ENCODE measurements at places on chromosomes 7 and 10.

DNA sequence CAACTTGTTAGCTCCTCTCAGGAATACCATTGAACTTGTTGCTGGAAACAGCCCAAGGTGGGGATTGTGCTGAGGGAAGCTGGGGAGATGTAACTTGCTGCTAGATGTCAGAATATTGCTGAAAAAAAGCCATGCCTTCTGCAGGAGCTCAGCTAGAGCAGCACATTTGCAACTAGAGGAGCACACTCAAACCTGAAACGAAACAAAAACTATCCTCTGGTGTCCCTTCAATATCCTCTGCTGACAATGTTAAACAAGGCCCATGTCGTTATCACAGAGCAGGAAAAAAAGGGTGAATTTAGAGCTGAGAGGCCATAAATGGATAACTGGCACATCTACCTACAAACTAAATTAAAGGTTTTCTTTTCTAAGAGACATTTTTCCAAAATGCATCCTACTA lies 53.7 kb upstream of the MACC1 start:
- no peak for DNase-seq

DNA sequence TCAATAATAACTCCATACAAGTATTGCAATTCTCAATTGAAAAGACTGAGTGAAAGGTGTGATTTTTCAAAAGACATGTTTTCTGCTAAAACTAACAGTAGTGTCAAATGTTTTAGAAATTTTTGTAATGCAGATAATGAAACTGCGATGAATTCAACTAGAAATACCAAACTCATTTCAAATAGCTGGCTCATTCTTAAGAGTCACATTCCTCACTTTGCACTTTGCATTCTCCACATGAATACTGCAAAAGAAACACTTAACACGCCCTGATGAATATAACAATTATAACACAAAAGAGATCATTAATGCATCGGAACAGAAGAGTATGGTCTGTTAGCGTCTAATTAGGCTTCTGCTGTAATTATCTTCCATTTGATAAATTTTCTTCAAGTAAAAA lies 15.5 kb upstream of the TSPAN12 start:
- DNase-seq, result no peak

- DNase-seq, result no peak
These were observed 50.5 kb downstream of the FZD1 start for GRCh38 chr7:91314591-91315323.

DNA sequence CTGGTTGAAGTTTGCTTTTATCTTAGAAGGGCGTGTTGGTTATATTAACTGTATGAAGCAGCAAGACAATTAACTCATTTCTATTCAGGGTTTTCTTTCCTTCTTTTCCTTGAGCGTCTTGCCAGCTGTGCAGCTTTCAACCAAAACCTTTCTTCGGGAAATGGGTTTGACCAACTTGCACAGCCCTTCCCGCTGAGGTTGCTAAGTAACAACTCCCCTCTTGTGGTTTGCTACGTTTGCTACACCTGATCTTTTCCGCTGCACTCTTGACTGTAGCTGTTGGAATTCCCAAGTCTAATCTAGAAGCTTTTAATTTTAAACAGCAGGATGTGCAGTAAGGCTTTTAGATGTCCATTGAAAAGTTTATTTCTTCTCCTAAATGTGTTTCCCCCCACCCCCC lies 116.9 kb downstream of the CDCA7L start:
- no peak for DNase-seq

GRCh38 chr7:20157456-20157855 lies 59.7 kb downstream of the MACC1 start:
- no peak for DNase-seq

GRCh38 chr10:106900016-106900652 lies 264.4 kb downstream of the SORCS1 start:
- no peak for DNase-seq

- no peak for DNase-seq
These were observed 177.0 kb downstream of the GNAT3 start for GRCh38 chr7:80334908-80335307.

- no peak for DNase-seq
These were observed 26.3 kb upstream of the CCDC7 start for GRCh38 chr10:32419615-32420014.

- DNase-seq, result no peak
These were observed at the start of gene DENND2A for GRCh38 chr7:140640727-140641523. DENND2A (minus strand) TSS chr7:140640813; CDS start chr7:140602397, 38,416 bp downstream.

DNA sequence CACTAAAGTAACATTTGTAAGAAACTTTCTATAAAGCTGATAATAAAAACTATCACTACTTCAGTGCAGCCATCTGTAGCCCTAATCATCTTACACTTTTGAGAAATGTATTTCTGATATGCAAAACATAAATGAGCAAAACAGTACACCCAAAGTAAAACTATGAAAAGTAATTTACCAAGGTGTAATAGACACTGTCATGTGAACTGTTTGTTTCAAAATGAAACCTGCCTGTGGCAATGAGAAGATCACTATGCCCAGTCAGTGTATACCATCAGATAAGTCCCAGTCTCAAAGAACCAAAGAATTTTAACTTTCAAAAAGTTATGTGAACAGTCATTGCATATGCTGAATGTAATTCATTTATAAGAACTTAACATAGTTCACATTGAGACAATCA lies 398.1 kb downstream of the CDC14C start:
- DNase-seq, result no peak

- no peak for DNase-seq
These were observed 16.6 kb downstream of the MINDY3 start for GRCh38 chr10:15843695-15844094.

- DNase-seq, result no peak
These were observed 65.0 kb upstream of the TES start for GRCh38 chr7:116145245-116145852.

DNA sequence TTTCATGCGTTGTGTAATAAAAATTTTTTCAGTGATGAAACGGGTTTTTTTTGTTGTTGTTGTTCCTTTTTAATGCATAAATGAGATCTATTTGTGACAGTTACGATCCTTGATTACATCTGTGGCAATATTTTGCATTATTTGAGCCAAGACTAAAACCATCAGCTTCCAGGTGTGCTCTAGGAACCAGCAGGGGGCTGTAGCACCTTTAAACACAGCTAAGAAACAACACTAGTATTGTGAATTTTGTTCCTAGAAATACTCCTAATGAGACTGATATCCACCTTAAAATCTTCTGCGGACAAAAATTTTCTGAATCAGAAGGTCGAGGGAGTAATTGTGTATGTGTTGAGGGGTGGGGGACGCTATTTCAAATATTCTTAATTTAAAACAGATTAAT lies 52.6 kb downstream of the FGFBP3 start:
- DNase-seq, result no peak

- DNase-seq, result no peak
These were observed 122.3 kb downstream of the SPDYE5 start for GRCh38 chr7:75614401-75614800.

DNA sequence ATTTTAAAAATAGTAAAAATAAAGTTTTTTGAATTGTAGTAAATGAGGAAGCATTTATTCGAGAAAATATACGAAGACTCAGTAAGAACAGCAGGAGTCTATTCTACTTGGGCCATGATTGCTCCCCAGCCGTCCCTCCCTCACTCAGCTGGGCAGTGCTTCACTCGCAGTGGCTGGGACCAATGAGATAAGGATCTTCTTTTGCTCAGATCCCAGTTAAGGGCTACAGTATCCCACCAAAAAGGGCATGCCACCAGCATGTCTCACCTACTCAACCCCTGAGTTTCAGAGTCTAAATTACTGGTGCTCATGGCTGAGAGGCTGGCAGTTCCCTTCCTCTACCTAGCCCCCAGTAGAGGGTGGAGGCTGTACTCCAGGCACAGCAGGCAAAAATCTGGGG lies 455.7 kb upstream of the PFKP start:
- no peak for DNase-seq

DNA sequence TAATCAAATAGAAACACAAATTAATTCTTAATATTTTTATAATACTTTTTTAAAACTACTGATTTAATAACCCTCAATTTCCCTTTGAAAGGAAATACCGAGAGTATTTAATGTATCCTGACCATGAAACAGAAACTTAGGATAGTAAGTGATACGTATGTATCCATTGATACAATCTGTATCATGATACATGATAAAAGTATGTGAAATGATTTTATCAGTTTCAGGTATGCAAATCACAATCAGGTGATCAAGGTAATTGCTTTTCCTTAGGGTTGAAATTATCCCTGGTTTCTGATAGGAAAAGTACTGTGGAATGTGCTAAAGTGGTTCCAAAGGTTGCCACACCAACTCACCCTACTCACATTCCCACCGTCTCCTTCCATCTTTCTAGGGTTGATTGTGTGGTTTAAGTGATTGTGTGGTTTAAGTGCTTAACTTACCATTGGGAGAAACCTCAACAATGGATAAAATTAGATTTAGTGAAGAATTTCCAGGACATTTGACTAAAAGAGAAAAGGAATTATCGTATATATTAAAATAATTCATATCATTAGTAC lies 138.3 kb downstream of the LRRN3 start:
- no peak for DNase-seq

- DNase-seq, result no peak
These were observed 773.2 kb upstream of the LRRN3 start for GRCh38 chr7:110317541-110318265.

- DNase-seq, result no peak
These were observed 39.2 kb downstream of the ENO4 start for GRCh38 chr10:116888380-116889055.

- DNase-seq, result no peak
These were observed 37.4 kb downstream of the VTI1A start for GRCh38 chr10:112484399-112484798.
